Activated CD4-positive, alpha-beta T cell treated with anti-CD3 and anti-CD28 coated beads, Interleukin-2, amount 10 ng/mL, durations not matched to agents 7 days and 5 days (primary cell): ENCODE measurements at places on chromosomes 6 and 20. TPM values are rescaled to one million over a fixed set of nuclear protein-coding genes. Genes with fewer than 3 reads are reported as not detected.

TRIM15 gene
- total RNA-seq, result not detected

ME1 gene
- total RNA-seq, result not detected

BAK1 gene
- 77.6 TPM for total RNA-seq

PRPF6 gene
- 67.1 TPM for total RNA-seq

SOBP gene
- 0.31 TPM for total RNA-seq

BTBD3 gene
- 6.6 TPM for total RNA-seq

FYN gene
- 225 TPM for total RNA-seq

DEFB124 gene
- not detected for total RNA-seq

HLA-F gene
- 372 TPM for total RNA-seq

ENPP5 gene
- 0.07 TPM for total RNA-seq

SNAI1 gene
- not detected for total RNA-seq

NT5DC1 gene
- total RNA-seq, result 30.2 TPM

RHAG gene
- not detected for total RNA-seq

OR2J3 gene
- total RNA-seq, result not detected

EFCAB8 gene
- total RNA-seq, result 1.2 TPM
